AML-193 (cell line): ENCODE measurements at places on chromosomes 2 and 18.

GRCh38 chr2:233600386-233600785 lies 17.0 kb upstream of the UGT1A8 start:
- DNase-seq = no peak

GRCh38 chr18:11842562-11842961 lies 8.7 kb upstream of the CHMP1B start:
- DNase-seq = no peak

- no peak for DNase-seq
These were observed 37.7 kb upstream of the KLF11 start for GRCh38 chr2:10005461-10006235.

DNA sequence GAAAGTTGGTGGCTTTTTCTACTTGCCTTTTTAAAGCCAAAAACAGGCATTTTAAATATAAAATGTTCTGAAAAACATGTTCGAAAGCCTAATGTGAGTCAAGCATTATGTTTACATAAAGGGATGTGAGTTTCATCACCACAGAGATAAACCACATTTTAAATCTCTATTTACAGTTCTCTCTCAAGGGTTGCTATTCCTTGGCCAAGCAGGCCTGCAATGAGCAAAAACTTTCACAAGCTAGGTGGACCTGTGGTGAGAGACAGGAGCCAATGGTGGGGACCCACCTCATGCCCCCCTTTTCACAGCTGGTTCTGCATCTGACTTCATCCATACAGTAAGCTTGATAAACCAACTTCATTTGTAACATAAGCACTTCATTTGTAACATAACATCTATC lies 65.1 kb downstream of the CUL3 start:
- DNase-seq = no peak

- no peak for DNase-seq
These were observed 77.8 kb upstream of the STON1 start for GRCh38 chr2:48452108-48452507.

GRCh38 chr2:171478345-171478744 lies 43.9 kb upstream of the CYBRD1 start:
- DNase-seq = no peak

GRCh38 chr18:3094338-3094684 lies 81.4 kb upstream of the LPIN2 start:
- no peak for DNase-seq

GRCh38 chr2:35035883-35036282 lies 1319.7 kb upstream of the CRIM1 start:
- DNase-seq = no peak

DNA sequence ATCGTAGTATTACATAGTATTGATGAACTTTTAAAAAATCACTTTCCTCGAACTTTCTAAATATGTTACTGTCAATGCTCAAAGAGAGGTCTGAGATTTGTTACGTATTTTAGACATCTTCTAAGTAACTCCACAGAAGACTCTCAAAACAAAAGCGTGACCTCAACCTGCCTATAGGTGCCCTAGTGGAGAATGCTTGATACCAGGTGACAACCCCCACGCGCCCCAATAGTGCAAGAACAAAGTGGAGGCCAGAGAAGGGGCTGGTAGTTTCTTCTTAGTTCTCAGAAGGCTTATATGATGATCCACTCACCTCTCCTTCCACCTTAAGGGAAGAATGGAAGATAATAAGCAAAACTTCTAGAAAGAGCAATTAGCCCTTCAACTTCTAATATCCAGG lies 102.6 kb downstream of the ANKRD44 start:
- DNase-seq = no peak

GRCh38 chr18:11309172-11309571 lies 159.8 kb upstream of the PIEZO2 start:
- DNase-seq = no peak
